ENCODE measurements at places on chromosomes 4 and X.

GRCh38 chr4:108458681-108459080 is 161.7 kb upstream of the RPL34 start:
- DNase-seq, result no peak

GRCh38 chr4:142840516-142841123 is 5.5 kb downstream of the INPP4B start:
- peak; percentile 65 for DNase-seq

DNA sequence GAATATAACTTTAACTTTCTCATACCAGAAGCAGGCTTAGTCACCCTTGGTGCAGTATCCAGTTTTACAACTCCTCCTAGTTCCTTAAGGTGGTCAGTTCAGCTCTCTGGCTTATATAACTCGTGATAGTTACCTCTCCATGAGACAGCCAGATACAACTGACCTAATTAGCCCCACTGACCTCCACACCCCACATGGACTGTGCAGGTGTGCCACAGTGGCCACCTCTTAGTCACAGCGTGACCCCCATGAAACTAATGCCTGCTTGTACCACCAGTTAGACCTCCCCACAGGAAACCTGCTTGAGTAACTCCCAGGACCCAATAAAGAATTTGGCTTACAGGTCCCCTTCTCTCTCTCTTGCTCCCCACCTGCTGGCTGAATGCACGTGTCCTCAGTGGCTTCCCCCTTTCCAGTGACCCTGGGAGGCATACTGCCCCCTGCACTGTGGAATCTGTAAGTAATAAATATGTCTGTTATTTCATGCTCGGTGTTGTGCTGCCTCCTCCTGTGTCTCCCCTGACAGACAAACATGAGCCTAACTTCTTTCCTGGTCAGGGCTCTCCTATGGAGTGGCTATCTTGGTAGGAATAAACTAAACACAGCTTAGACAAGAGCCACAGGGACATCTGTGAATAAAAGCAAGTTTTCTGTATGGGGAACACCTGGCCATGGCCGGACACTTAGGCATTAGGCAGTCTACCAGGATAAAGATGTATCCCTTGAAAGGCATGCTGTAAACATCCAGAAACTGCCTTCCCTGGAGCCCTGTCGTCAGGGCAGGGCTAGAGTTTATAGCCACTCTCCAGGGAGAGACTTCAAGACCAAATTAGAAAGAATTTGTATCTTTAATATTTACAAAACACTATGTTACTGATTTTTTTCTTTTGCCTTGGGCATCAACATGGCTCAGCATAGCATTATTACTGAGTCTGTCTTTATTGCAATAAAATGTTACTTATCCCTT is 209.7 kb upstream of the BOD1L1 start:
- DNase-seq, result no peak

DNA sequence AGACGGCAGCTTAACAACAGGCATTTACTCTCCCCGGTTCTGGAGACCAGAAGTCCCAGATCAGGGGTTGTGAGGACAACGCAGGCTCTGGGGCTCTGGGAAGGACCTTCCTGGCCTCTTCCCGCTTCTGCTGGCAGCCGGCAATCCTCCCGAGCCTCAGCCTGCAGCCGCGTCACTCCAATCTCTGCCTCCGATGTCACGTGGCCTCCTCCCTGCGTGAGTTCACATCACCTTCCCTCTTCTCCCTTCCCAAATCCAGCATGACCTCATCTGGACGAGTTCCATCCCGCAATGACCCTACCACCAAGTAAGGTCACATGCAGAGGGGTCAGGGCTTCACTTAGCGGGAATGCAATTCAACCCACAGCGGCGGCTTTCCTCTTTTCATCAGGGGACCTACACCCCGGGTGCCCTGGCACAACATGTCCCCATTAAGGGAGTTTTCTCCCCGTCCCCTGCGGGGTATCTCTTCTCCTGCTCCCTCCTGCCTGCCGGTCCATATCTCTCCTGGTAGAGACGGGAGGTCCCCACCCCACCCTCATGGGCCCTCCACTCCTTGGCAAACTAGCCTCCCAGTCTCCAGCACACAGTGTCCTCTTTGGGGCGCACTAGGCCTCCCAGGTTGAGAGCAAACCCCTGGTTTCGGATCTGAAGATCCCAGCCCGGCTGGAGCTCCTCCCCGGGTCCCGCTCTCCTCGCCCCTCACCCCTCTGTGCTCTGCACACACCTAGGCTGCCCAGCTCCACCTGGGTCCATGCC is 25.5 kb downstream of the ABLIM2 start:
- no peak for DNase-seq

- no peak for DNase-seq
Measured at GRCh38 chr4:89814362-89814761, 22.6 kb downstream of the SNCA start.

DNA sequence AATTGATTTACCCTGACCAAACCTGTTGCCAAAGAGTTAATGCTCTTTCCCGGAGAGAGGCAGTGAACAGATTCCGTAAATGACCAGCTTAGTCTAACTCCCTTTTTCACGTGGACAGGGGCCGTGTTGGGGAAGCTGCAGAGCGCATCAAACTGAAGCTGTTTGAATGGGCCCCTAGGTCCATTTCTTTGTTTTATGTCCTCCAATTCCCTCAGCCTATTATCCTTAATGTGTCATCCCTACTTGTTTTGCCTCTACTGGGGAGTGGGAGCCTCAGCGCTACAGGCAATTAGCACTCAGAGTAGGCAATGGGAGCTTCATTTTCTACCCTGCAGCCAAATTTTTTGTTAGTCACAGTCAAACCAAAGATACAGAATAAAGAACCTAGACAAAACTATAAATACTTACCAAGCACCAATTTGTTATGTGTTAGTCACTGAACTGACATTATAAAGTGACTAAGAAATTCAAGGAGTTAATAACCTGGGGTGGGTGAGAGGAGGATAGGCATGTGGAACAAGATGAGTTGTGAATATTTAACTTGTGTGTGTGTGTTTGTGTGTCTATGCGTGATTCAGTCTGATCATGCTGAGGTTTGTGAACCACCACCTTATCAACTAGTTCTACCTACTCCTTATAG is 417.4 kb downstream of the PACRGL start:
- DNase-seq, result no peak

- peak; percentile 6 for DNase-seq
Measured at GRCh38 chr4:166816890-166817289, 417.4 kb downstream of the SPOCK3 start.

DNA sequence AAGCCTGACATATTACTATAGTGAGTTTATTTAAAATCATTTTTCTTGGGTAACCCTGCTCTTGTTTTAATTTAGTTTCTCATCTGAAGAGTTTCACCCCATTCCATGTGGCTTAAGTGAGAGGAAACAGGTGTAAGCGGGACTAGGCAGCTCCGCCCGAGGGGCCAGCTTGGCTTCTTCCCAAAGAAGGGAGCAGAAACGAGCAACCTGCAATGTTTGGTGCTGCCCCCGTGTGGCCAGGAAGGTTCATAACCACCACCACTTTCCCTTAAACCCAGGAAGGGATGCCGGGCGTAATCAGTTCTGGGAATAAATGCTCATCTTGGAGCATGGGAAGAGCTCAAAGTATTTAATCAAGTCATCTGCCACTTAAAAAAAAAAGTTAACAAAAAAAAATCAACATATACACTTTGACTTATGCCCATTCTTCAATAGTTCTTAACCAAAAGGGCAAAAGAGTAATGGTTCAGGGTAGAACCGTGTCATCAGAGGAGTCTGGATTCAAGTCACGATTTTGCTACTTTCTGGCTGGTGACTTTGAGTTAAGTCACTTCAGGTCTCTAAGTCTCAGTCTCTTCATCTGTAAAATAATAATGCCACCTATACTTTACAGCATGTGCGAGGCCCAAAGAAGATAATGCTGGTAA is 147.9 kb downstream of the NSUN7 start:
- DNase-seq, result peak; percentile 84

DNA sequence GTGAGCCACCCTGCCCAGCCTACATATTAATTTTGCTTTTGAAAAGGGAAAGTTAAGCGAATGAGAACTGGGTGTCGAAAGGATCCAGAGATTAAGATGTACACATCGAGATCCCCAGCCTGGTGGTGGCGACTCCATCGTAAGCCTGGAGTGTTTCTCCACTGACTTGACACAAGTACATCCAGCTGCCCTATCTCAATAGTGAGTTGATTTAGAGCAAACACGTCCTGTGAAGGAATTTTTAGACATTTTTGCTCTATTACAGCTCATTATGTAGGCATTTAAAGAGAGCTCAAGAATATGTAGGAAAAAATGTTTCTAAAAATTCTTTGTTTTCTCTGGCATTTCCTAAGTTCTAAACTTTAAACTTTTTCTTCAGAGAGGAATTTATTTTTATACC is 11.7 kb upstream of the CLDN34 start:
- DNase-seq, result no peak

DNA sequence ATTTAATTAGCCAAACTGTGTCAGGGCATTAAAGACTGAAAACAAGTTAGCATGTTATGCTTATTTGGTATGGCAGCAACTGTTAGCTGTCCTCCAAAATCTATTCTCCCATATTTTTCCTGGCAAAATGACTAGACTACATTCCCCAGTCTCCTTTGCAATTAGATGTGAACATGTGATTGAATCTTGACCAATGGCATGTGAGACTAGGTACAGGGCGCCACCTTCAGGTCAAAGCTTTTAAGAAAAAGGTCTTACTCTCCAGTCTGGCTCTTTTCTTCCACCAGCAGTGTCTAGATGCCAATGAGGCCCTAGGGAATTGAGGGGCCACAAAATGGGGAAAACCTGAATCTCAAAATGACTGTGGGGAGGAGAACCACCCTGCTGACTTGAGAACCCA is 408.2 kb downstream of the SMARCA1 start:
- DNase-seq, result peak; percentile 89

DNA sequence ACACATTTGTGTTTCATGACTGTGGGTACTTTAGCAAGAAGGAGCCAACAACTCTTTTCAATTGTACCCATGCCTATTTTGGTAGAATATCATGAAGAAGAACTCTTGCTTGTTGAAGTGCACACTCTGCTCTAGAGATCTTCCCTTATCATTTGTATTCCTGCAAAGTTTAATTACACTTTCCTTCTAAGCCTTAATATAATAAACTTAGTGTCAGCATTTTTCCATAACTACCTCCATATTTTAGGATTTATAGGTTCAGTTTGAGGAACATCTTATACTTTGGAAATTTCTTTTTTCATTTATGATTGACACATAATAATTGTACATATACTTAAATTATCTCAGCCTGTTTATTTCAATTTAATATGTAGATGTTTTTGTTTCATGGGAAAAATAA is 19.1 kb downstream of the FAM47B start:
- DNase-seq, result no peak

GRCh38 chr4:57633212-57633859 is 523.2 kb upstream of the IGFBP7 start:
- DNase-seq, result no peak

GRCh38 chr4:96154676-96155075 is 314.8 kb downstream of the PDHA2 start:
- no peak for DNase-seq

- no peak for DNase-seq
Measured at GRCh38 chr4:140448830-140449229, 21.4 kb upstream of the CLGN start.

DNA sequence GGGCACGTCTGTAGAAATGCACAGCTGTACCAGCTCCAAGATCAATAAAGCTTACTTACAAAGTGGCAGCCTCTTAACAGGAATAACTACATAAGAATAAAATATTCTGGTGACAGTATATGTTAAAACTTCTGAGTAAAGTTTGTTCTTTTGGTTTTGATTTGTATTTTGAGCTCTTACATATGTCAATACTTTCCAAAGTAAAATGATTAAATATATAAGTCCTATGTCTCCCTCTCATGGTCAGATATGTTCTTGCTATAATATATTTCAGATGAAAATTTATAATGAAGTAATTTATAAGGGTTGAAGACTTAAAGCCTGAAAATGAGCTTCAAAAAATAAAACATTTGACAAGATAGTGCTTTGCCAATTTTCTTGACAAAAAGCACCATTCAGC is 254.4 kb downstream of the NPFFR2 start:
- peak; percentile 50 for DNase-seq

GRCh38 chr4:180792541-180792940 is 1450.7 kb upstream of the TENM3 start:
- DNase-seq, result no peak
